ENCODE measurements at places on chromosomes 3 and 15.

GRCh38 chr3:23480329-23480714, 277.2 kb downstream of the UBE2E2 start:
- no peak for DNase-seq

DNA sequence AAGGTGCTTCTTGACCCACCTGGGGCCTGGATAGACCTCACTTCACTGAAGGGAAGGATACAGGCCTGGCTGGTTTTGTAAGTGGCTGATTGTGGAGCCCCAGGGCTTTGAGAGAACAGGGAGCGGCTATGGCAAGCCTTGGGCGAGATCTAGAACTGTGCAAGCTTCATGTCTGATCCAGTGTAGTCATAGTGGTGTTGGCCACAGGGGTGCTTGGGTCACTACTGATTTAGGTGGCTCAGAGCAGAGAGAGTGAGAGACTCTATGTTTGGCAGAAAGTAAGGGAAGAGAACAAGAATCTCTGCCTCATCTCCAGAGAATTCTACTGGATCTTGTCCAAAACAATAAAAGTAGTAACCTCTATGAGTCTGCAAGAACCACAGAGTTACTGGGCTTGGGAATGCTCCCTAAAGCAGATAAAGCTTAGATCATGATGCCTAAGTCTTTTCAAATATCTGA, 394.2 kb upstream of the EPHA3 start:
- no peak for DNase-seq

DNA sequence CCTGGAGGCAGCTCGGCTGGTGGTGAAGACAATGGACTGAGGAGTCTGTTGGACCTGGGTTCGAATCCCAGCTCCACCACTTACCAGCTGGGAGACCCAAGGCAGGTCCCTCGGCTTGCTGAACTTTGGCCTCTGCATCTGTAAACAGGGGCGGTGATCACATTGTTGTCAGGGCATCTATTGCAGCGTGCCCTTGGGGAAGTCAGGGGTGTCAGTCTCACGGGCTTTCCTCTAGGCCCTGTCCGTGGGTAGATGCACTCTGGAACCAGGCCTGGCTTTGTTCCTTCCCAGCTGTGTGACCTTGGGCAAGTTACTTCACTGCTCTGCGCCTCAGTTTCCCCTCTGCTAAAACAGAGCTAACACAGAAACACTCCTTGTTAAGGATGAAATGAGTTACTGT, 68.8 kb upstream of the SLC6A6 start:
- no peak for DNase-seq

- DNase-seq: no peak
These were observed 26.7 kb downstream of the TMEM43 start for GRCh38 chr3:14151471-14152083.

- DNase-seq: no peak
These were observed 1035.2 kb downstream of the MCTP2 start for GRCh38 chr15:95266451-95267061.

DNA sequence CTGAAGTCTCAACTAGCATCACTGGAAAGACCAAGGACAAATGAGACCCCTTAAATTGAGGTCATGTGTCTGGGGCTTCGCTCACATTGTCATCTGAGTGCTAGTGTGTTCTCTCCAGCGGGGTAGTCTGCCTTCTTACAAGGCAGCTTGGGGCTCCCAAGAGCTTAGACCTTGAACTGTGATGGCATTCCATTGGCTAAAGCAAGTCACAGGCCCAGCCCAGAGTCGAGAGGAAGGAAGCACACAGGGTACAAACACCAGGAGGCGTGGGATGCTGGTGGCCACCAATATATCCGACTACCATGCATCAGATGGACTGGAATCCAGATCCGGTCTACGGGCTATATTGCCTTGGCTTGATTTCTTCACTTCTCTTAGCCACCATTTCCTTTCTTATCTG, 31.5 kb upstream of the DYNC1LI1 start:
- DNase-seq: no peak

- no peak for DNase-seq
These were observed 108.5 kb downstream of the TNIK start for GRCh38 chr3:171351676-171352075.

GRCh38 chr3:191696348-191696747, 235.4 kb downstream of the PYDC2 start:
- DNase-seq: no peak

- no peak for DNase-seq
These were observed 5.8 kb upstream of the ATP11B start for GRCh38 chr3:182787302-182788036.

- DNase-seq: no peak
These were observed 1.4 kb downstream of the SRGAP3 start for GRCh38 chr3:9247941-9248521.

- no peak for DNase-seq
These were observed at the start of gene CHRM5 for GRCh38 chr15:33968224-33968623. Gene CHRM5, plus strand, starts transcription at chr15:33968497. Its CDS starts 94,221 bp downstream, at chr15:34062718.

GRCh38 chr3:78140274-78140673, 1100.4 kb downstream of the ROBO2 start:
- DNase-seq: no peak

DNA sequence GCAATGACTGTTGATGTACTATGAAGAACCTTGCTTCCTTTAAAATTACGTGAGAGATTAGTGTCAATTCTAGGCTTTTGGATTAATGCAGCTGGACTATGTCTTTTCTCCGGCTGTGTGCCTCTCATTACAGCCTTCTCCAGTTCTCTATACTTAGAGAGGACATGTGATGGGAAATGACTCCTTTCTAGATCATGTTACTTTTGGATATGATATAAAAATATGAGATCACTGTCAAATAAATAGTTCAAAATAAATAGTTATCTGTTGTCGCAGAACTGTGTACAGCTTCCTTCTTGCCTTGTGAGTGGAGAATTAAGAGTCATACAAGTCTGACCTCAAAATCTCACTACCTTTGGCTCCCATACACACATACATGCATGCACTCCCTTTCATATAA, 592.4 kb downstream of the DIPK2A start:
- DNase-seq: no peak

- DNase-seq: no peak
These were observed 81.9 kb upstream of the PLXNA1 start for GRCh38 chr3:126900859-126901540.

DNA sequence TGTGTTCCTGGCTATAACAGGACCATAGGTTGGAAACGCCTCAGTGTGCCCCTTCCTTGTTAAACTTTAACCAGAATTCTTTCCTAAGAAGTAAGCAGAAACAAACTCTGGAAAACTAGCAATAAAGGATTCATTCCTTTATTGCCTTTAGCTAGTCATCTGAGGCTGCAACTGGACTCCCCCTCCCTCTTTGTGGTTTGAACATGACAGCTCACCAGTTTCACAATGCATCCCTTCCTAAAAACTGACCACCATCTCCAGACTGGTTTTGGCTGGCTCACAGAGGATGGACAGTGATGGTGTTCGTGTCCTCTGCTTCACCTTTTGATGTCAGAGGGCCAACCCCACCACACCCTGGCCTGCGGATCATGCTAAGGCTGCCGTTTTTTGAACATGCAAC, 27.9 kb upstream of the TGFBR2 start:
- peak; percentile 14 for DNase-seq

DNA sequence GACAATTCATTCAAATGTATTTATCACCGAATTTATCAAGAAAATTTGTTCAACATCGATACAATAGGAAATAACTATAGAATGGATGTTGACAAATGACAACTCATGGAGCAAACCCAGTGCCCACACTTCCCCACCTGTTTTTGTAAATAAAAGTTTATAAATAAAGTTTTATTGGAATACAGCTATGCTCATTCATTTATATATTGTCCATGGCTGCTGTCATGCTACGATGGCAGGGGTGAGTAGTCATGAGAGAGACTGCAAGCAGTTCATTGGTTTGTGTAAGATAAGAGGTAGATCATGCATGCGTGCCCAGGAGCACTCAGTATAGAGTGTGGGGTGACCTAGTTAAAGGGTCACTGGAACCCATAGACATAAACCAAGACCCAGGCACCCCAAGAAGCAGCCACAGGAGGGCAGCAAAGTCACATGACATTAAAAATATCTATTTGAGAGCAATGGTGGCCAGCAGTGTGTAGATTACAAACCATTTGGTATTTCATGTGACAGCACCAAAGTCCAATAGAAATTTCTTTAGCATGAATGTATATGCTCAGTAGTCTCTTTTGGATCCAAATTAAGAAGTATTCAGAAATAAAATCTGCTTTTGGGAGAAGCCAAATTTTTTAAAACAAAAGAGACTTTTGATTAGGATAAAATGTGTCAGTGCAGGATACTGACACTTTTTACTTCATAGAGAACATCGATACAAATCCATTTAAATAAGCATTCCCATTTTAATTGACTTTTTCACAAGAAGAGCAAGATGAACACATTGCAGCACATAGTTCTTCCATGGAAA, 794.8 kb downstream of the MCTP2 start:
- DNase-seq: peak; percentile 67

- DNase-seq: no peak
These were observed 22.8 kb upstream of the ELP6 start for GRCh38 chr3:47536221-47536891.

- peak; percentile 50 for DNase-seq
These were observed 694.7 kb downstream of the ZNF385D start for GRCh38 chr3:21056293-21056692.

- DNase-seq: peak; percentile 64
These were observed 279.1 kb upstream of the THRB start for GRCh38 chr3:24773798-24774197.

DNA sequence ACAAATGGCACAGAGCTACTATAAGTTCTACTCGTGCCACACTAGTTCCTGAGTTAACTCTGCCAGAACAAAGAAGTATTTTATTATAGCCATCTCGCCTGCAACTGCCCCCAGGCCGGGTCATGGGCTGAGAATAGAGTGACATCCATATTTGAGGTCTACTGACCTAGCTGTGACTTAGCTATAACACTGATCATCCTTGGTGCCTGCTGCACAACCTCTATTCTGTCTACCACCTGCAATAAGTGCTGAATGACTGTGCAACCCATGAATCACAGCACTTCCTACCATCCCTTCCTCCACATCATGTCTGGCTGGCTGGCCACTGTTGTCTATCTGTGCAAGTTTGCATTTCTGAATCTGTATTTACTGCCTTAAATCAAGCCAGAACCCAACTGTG, 506.5 kb upstream of the TBL1XR1 start:
- no peak for DNase-seq

DNA sequence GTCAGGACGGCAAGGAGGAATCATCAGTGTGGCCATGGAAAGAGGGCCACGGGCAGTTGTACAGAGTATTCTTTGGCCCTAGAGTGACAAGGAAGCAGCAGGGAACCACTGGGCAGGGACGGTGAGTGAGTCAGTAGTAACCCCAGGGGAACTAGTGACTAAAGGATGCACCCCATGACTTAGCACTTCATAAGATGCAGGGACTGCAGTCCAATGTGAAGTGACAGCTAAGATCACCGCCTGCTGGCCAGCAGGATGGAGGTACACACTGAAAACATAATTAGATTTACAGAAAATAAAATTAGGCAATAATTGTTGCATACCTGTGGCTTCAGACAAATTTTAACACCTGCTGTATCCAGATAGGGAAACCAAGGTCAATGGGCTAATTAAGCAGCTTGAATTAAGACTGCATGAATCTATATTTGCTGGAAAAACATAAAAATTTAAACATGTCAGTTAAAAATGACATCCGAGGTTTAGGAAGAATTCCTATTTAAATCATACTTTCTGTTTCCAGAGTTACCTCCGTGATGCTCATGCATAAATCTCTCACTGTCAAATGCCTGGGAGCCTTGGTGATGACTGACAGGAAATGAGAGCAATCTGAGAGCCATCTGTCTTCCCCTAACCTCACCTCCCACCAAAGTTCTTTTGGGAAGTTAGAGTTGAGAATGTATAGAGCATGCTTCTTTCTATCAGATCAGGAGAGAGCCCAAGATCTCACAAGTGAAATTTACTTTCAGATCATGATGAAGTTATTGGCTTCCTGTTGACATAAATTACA, 56.5 kb downstream of the DCLK3 start:
- peak; percentile 16 for DNase-seq

DNA sequence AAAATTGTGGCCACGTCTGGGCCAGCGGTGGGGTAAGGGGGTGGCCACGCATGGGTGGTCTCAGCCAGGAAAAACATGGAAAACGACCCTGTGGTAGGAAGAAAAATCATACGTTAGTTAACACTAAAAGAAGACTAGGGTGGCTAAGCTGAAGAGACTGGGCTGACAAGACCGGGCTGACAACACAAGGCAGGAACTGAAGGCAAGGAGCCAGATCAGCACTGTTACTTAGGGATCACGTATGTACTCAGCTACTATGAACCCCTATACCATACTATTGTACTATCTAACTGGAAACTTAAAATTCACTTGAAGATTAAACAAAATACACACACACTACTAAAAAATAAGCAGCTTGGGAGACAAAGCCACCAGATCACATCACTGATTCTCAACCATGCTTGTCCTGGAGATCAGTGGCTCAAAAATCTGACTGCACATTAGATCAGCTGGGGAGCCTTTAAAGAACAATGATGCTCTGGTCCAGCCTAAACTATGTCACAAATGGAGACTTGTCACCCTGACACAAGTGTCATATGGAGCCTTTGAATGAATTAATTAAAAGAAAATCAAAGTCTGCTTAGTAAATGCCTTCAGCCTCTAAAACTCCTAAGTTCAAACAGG, 442.2 kb downstream of the SHQ1 start:
- no peak for DNase-seq

DNA sequence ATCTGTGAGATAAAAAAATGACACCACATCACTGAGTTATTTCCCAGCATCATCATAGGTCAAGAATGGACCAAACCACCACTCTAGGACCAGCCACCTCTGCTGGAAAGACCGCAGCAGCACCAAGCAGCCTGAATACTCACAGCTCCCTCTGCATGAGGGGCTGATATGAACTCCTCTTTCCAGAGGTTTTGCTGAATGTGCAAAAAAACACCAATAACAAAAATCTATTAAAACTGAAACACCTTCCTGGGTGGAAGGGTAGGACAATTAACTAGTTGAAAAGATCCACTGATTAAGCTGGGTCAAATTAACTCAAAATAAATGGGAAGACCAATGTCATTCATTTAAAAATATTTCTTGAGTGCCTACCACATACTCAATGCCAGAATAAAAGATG, 28.9 kb upstream of the KCNMB3 start:
- DNase-seq: no peak

- no peak for DNase-seq
These were observed 44.9 kb upstream of the DGKG start for GRCh38 chr3:186406669-186407635.

DNA sequence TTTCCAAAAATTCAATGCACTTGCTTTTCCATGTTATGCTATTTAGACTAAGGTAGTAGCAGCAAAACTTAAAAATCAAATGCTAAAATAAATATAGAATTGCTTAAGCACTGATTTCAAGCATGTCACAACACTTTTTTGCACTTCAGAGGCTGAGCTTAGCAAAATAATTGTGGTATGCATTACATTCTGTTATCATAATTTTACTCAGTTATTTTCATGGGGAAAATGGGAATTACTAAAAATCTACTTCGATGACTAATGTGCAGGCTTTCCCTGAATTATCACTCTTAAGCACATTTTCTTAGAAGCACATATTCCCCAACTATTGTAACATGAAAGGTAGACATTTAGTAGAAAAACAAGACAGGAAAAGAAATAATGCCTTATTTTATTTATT, 322.4 kb upstream of the CBLB start:
- DNase-seq: no peak

All from MM.1S (cell line).